ENCODE measurements at places on chromosomes 6 and 20. TPM values are rescaled to one million over a fixed set of nuclear protein-coding genes. Genes with fewer than 3 reads are reported as not detected.

The OPN5 gene
- total RNA-seq = 0.10 TPM

The PPIL4 gene
- total RNA-seq = 45.5 TPM

- DNase-seq = peak; percentile 74
These were observed 1.8 kb upstream of the KCNQ5 start for GRCh38 chr6:72619883-72620696.

GRCh38 chr20:34530342-34530741, 14.1 kb downstream of the DYNLRB1 start:
- no peak for DNase-seq

DNA sequence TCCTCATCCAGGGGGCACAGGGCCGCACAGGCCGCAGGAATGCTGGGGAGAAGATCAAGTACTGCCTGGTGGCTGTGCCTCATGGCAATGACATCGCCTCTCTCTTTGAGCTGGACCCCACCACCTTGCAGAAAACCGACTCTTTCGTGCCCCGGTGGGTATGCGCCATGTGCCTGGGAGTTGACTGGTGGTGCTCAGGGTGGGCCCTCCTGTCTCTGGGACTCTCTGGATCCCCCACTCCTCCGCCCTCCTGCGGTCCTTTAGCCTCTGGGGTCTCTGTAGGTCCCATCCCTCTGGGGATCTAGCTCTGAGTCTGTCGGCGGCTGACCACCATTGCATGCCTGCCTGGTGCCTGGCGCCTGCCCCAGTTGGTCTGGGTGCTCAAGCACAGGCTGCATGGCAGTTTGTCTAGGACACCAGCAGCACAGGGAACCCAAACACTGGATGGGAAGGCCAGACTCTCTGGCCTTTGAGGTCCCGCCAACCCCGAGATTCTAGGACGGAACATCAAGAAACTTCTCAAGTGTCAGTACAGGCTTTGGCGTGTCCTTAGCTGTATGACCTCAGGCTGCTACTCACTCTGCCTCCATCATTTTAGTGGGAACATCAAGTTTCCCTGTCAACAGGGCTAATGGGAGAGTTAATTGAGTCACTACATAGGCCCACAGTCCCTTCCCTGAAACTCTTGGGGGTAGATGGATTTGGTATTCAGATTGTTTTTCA, 42.8 kb downstream of the ITPR3 start:
- DNase-seq = no peak

All from spinal cord (tissue), 10 donors.